ENCODE measurements at places on chromosomes 6 and 20. TPM values are rescaled to one million over a fixed set of nuclear protein-coding genes. Genes with fewer than 3 reads are reported as not detected.

SLC17A2 gene
- not detected for total RNA-seq

GABRR1 gene
- total RNA-seq: not detected

- DNase-seq: no peak
Measured at GRCh38 chr20:51936377-51936776, 134.1 kb upstream of the SALL4 start.

HSPA12B gene
- total RNA-seq: not detected

BMP5 gene
- not detected for total RNA-seq

SCRT2 gene
- total RNA-seq: not detected

- peak; percentile 43 for DNase-seq
Measured at GRCh38 chr20:31569163-31570020, 35.7 kb upstream of the ID1 start.

KIAA0408 gene
- total RNA-seq: 2.8 TPM

- DNase-seq: no peak
Measured at GRCh38 chr20:44092551-44093248, 94.3 kb downstream of the JPH2 start.

DNA sequence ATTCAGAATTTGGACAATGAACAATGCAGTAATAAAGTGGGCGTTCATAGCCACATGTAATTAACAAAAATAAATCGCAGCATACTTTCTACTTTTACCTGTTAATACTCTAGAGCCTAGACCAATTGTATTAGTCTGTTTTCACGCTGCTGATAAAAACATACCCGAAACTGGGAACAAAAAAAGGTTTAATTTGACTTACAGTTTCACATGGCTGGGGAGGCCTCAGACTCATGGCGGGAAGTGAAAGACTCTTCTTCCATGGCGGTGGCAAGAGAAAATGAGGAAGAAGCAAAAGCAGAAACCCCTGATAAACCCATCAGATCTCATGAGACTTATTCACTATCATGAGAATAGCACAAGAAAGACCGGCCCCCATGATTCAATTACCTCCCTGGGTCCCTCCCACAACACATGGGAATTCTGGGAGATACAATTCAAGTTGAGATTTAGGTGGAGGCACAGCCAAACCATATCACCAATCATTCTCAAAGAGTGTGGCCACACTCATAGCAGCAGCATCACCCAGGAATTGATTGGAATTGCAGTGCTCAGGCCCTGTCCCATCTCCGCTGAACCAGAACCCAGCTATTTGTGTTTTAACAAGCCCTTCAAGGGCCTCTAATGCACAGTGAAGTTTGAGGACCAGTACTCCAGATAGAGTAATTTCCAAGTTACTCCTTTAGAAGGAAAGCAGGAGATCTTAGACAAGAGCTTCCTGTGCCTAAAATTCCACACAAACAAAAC is 650.0 kb downstream of the KIF16B start:
- no peak for DNase-seq

DNA sequence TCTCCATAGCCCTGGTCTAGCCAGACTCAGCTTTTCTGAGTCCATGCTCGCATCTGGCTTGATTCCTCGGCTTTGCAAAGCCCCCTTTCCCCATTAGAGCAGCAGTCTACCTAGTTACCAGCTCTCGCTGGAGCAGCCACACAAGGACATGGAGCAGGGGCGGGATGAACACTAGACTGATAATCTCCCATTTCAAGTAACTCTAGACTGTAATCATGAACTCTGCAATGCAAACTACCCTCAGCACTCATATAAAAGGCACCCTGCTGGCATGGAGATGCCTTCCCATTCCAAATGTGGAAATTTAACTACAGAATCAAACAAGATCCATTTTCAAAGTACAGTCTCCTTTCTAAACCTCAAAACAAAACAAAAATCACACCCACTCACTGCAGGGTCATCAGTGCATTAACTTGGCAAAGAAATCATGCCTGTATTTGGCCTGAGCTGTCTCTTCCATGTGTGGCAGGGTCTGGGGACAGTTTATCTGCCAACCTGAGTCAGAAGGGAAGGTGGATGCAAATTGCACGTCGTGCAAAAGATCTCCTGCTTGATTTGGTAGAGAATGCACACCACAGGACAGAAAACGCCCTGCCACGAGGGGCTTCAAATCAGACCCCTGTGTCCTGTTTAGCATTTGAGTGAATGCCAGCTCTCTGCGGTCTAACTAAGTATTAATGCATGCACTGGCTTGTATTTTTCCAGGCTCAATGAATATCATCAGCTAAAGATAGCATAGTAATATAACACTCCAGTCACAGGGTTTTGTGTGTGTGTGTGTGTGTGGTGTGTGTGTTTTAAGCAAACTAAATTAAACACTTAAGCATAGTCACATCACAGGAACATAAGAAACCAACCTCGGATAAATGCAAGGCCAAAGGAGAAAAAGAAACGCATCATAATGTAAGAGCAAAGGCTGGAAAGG is 85.3 kb downstream of the MYLK4 start:
- no peak for DNase-seq

DNA sequence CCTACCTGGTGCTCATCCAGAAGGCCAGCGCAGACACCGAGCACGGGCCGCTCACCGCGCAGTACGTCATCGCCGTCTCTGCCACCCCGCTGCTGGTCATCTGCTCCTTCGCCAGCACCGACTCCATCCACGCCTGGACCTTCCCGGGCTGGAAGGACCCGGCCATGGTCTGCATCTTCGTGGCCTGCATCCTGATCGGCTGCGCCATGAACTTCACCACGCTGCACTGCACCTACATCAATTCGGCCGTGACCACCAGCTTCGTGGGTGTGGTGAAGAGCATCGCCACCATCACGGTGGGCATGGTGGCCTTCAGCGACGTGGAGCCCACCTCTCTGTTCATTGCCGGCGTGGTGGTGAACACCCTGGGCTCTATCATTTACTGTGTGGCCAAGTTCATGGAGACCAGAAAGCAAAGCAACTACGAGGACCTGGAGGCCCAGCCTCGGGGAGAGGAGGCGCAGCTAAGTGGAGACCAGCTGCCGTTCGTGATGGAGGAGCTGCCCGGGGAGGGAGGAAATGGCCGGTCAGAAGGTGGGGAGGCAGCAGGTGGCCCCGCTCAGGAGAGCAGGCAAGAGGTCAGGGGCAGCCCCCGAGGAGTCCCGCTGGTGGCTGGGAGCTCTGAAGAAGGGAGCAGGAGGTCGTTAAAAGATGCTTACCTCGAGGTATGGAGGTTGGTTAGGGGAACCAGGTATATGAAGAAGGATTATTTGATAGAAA is 2.0 kb downstream of the SLC35D3 start:
- DNase-seq: no peak

DNA sequence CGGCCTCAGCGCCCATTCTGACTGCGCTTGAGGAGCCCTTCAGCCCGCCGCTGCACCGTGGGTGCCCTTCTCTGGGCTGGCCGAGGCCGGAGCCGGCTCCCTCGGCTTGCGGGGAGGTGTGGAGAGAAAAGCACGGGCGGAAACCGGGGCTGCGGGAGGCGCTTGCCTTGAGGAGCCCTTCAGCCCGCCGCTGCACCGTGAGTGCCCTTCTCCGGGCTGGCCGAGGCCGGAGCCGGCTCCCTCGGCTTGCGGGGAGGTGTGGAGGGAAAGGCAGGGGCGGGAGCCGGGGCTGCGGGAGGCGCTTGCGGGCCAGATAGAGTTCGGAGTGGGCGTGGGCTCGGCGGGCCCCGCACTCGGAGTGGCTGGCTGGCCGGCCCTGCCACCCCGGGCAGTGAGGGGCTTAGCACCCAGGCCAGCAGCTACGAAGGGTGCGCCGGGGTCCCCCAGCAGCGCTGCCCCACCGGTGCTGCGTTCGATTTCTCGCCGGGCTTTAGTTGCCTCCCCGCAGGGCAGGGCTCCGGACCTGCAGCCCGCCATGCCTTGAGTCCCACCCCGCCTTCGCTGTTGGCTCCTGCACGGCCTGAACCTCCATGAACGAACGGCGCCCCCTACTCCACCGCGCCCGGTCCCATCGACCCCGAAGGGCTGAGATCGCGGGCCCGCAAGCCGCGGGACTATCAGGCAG is 45.7 kb upstream of the MCUR1 start:
- DNase-seq: no peak

ANGPT4 gene
- not detected for total RNA-seq

DNA sequence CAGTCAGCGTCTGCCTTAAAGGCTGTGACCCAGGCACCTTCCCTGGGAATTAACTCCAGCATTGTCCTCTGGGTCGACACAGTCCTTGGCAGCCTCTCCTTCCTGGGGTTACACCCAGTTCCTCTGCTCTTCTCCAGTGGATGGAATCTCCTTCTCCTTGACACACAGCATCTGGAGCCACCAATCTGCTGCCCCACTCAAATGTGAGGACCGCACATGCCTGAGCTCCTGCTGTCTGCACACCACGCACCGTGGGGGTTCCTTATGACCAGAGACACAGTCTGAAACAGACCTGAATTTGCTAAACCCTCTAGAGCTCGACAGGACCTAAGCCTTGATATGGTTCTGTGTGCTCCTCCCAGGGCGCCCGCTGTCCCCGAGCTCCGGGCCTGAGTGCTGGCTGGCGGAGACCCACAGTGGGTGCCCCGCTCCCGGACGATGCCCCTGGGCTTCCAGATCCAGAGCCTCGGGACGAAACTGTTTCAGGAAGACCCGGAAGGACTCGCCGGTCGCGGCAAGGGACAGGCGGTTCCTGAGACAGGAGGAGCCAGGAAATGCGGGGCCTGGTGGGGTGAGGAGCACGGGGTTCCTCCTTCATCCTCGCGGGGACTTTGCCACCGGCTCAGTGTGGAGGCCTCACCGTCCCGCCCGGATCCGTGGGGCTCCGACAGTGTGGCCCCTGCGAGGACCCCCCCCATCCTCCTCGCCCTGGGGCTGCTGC is 2.5 kb upstream of the RAET1G start:
- no peak for DNase-seq

- DNase-seq: no peak
Measured at GRCh38 chr20:9514072-9514460, 324 bp upstream of the LAMP5 start.

DNA sequence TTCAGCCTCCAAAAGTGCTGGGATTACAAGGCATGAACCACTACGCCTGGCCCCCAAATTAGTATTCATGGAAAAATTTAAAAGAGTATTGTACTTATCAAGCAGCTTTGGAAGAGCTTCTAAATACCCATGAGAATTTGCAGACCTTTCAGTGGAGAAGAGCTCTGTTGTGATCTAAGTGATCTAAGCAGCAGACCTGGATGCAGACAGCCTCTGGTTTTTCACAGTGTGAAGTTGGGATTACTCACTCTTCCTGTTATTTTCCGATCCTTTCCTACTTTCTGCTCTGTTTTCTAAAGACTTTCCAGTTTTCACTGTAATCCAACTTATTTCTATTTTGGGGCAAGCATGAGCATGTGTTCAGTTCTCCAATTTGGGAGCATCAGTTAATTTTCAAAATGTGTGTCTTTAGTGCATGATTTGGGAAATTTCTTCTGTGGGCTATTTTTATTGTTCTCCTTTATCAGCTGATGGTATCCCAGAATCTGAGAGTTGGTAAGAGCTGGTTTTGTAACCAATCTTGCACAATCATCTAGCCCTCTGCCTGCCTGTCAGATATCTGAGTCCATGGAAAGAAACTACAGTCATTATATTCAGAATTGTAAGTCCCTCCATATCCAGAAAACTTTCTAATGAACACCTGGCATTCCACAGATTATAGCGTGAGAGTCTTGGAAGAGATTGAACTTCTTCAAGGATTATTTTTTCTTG is 207.7 kb upstream of the DTNBP1 start:
- no peak for DNase-seq

MAVS gene
- 49.9 TPM for total RNA-seq

FAM83C gene
- total RNA-seq: not detected

CLPSL1 gene
- not detected for total RNA-seq

- no peak for DNase-seq
Measured at GRCh38 chr20:10842116-10842515, 168.3 kb upstream of the JAG1 start.

DNA sequence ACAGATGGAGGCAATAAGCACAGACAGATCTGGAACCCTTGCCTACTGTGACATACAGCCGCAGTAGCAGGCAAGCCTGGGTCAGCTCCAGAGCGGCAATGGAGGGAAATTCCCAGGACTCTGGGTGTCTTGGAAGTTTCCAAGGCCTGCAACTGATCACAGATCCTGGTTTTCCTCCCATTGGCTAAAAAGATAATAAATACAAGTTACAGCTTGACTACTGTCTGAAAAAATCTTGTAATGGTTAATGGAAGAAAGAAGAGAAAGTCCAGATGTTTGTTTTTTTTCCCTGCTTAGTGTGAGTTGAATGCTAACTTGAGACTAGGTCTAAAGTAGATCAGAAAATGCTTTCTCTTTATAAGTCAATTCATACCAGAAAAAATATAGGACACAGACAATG is 307.6 kb downstream of the ALDH8A1 start:
- DNase-seq: no peak

TCF15 gene
- total RNA-seq: not detected

DNA sequence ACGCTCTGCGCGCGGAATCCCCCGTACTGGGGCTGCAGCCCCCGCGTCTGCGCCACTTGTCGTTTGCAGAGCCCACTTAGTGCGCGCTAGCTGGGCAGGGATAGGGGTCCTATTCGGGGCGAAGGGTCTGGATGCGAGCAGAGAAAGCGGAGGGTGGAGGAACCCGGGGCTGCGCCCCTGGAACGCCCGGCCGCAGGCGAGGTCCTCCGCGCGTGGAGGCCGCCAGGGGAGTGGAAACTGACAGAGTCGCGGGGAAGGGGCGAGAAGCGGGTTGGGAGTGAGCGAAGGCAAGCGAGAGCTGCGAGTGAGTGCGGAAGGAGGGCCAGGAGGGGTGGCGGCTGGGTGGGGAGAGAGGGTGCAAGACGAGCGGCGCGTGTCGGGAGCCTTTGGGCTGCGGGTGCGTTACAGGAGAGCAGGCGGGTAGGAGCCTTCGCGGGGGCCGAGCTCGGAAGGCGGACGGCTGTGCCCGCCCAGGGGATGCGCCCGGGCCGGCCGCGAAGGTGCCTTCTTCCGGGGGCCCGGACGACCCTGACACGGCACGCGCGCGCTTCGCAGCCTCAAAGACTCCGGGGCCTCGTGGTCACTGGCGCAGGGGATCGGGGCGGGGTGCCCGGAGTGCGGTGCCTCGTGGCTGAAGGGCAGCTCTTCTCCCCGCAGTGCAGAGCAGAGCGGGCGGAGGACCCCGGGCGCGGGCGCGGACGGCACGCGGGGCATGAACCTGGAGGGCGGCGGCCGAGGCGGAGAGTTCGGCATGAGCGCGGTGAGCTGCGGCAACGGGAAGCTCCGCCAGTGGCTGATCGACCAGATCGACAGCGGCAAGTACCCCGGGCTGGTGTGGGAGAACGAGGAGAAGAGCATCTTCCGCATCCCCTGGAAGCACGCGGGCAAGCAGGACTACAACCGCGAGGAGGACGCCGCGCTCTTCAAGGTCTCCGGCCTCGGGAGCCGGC is 1.2 kb downstream of the IRF4 start:
- DNase-seq: no peak

DNA sequence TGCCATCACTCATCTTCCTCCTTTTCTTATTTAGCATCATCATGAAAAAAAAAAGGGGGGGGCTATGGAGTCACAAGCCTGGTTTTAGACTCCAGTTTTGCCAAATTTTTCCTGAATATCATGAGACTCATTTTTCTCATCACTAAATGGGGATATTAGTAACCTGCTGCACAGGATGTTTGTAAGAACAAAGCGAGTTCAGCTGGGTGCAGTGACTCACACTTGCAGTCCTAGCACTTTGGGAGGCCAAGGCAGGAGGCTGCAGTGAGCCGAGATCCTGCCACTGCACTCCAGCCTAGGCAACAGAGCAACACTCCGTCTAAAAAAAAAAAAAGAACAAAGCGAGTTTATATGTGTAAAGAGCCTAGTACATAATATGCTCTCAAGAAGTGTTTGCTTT is 82.8 kb downstream of the TFAP2A start:
- DNase-seq: no peak

OOEP gene
- total RNA-seq: not detected
